ENCODE measurements at places on chromosomes 12 and 14.

DNA sequence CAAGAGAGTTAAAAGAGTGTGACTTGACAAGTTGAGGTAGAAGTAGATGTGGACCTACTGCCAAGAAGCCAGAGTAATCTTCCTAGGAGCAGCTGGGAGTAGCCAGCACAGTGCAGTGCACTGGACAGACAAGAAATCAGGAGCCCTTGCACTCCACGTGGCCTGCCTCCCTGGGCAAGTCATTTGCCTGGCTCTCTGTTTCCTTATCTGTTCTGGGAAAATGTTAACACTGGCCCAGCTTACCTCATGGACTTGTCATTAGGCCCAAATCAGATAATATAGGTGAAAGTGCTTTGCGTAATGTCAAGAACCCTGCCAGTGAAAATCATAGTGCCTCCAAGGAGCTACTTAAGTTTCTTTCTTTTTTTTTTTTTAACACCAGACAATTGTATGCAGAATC is 19.2 kb downstream of the SLC7A8 start:
- no peak for DNase-seq

DNA sequence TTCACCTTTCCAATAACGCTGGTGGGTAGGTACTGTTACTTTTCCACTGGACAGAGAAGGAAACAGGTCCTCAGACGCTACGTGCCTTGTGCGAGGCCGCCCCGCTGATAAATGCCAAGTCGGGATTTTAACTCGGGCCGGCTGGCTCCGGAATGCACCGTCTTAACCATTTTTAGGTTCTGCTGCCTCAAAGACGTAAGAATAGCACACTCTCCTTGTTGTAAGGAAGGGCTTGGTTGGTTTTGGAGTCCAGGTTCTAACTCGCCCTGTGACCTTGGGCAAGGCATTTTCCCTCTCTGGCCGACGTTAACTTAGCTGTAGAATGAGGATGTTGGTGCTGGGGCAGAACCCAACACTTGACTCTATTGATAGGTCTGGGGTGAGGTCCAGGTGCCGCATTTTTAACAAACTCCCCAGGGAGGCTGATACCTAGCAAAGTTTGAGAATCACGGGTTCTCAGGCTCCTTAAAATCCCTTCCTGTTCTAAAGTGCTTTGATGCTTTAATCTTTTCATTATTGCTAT is 814 bp downstream of the ANKRD13A start:
- peak; percentile 34 for DNase-seq

DNA sequence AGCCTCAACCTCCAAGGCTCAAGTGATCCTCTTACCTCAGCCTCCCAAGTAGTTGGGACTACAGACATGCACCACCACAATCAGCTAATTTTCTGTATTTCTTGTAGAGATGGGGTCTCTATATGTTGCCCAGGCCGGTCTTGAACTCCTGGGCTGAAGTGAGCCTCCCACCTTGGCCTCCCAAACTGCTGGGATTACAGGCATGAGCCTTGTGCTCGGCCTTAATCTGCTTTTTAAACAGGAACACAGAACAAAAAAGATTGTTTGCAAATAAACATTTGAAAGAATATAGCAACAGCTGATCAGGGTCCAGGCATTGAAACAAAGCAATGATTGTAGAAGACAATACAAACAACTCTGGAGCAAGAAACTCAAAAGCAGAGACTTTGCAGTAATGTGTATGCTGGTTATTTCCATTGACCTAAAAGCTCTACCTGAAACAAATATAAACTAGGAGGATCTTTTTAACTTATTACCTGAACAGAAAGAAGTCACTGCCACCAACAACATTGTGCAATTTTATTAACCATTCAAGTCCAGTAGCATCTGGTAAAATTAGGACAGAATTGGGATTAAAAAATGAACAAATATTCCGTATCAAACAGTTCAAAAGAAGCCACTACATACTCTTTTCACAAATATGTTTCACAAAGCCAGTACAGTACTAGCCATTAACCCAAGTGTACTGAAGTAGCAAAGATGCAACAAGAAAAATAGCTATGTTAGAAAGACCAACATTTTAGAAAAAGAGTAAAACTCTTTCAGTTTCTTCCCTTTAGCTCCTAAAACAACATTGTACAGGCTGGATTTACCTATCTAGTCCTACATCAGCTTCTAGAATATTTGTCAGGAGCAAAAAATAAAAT is 14.2 kb downstream of the AMN1 start:
- DNase-seq: no peak

- DNase-seq: no peak
Measured at GRCh38 chr12:123101526-123101925, 49.4 kb downstream of the PITPNM2 start.

GRCh38 chr12:98387444-98387843 is 127.9 kb upstream of the TMPO start:
- DNase-seq: no peak

DNA sequence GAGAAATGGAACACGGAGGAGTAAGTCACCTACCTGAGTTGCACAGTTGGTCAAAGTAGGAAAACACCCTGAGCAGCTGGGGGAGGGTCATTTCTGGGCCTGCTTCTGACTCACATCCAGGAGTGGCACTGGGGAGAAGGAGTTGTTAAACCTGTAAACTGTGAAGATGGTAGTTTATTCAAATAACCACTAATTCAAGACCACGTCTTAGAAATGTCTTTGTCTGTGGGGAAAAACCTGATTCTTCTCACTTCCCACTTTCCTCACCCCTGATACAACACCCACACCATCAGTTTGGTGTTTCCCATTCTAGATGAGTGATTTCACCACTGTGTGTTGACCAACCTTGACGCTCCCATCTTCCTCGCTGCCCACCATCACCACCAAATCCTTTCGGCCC is 207.1 kb downstream of the ANO4 start:
- no peak for DNase-seq

DNA sequence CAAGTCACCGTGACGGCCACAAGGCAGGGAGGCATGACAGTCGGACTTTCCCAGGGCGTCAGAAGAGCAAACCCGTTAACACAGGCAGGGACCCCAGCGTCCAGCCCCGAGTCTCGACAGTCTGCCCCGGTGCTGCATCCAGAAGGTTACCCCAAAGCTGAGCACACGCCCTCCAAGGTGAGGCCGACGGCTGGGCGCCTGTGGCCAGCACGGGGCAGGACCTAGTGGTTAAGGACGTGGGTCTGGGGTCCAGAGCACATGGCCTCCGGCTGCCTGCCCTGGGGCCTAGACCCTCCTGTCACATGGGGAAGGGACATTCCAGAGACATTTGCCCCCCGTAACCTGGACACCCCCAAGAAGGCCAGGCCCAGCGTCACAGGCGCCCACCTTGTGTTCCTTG is 29.7 kb upstream of the BTBD6 start:
- DNase-seq: no peak

DNA sequence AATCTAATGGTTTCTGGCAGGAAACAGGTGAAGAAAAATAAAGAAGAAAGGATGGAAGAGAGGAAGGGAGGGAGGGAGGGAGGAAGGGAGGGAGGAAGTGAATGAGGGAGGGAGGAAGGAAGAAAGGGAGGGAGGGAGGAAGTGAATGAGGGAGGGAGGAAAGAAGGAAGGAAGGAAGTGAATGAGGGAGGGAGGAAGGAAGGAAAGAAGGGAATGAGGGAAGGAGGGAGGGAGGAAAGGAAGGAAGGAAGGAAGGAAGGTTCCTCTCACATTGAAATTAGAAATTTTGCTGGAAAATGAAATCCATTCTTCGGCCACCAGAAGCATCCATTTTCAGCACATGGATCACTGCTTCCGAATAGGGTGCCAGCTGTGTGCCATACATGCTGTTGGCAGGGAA is 62.2 kb upstream of the PELI2 start:
- DNase-seq: no peak

- DNase-seq: no peak
Measured at GRCh38 chr12:16330560-16330959, 16.9 kb upstream of the MGST1 start.

DNA sequence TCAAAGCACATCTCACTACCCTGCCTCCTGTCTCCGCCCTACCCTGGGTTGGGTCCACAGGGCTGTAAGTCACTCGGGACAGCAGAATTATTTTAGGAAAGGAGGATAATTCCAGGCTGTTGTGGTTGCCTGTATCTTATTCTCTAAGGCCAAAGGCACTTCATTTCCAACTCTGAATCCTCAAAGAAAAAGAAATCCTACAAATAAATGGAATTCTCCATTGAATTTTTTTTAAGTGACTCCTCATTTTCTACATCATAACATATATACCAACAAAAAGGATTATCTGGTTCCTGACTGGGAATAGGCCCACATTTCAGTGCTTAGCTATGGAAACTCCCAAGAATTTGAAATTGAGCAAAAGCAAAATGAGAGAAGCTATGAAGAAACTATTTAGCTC is 186.4 kb downstream of the ITPR2 start:
- DNase-seq: no peak

DNA sequence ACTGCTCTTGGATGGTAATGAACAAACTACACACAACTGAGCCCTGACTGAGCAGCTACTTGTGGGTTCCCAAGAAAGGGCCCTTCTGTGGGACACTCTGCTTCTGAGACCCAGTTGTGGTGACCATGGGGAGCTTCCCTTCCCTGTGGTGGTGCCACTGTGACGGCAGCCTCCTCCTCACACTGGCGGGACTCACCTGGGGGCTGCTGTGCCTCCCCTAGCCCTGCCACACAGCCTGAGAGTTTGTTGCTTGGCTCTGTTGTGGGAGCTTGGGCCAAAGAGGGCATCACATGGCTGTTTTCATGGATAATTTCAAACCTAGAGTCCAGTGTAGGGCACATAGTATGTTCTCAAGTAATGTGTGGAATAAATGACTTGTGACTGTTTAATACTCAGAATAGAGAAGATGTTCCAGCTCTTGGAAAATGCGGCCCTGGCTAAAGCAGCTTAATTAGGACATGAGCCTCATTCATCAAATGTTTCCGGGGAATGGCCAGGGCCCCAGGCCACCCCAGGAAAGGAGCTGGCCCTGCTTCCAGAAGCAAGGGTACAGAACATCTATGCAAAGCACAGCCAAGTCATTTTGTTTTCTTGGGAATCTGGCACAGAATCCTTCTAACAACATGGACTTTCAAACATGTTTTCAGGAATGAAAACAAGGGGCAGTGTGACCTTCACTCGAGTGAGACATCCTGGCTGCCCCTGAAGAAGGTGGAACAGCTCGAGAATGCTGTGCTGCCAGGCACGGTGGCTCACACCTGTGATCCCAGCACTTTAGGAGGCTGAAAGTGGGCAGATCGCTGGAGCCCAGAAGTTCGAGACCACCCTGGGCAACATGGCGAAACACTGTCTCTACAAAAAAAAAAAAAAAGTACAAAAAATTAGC is 21.2 kb downstream of the ZFYVE21 start:
- DNase-seq: no peak

DNA sequence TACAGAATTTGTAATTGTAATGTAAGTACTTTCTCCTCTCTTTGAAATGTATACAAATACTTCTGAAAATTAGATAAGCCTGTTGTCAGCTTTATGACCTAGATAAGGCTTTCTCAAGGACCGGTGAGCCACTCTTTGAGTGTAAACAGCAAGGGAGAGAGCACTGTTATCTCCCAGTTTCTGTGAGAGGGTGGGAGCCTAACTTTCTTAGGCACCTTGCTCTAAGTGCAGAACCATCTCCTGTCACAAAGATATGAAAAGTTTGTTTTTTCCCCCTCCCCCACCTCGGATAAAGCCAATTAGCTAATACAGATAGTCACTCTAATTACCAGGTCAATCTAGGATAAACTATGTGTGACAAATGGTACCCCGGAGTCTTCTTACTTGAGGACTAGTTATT is 35.8 kb downstream of the CAPS2 start:
- no peak for DNase-seq

GRCh38 chr12:92486443-92487137 is 216.2 kb upstream of the PLEKHG7 start:
- DNase-seq: no peak

DNA sequence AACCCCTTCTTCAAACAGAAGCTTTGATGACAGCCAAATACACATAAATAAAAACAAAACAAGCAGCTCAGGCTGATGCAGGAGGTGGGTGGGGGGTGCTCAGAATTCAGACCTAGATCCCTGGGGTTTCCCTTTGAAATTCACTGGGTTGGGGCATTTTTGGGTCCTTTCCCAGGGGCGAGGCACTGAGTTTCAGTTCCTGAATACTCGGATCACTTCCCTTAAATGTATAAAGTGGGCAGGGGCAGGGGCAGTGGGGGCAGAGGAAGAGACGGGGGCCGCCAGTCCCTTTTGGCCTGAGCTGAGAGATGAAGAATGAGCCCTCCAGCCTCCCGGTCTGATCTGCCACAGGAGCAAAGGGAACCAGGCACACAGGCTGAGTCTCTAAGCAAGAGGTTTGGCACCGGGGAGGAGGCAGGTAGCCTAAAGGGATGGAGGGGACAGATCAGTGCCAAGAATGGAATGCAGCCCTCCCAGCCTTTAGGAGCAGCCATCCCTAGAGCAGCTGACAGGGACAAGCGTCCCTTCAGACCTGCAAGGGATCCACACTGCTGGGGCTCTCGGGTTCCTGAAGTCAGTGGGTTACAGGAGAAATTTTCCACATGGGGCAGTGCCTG is 20.3 kb downstream of the KDM2B start:
- DNase-seq: no peak

- DNase-seq: no peak
Measured at GRCh38 chr12:94676031-94676641, 25.8 kb upstream of the TMCC3 start.

- no peak for DNase-seq
Measured at GRCh38 chr12:92506460-92506859, 196.3 kb upstream of the PLEKHG7 start.

DNA sequence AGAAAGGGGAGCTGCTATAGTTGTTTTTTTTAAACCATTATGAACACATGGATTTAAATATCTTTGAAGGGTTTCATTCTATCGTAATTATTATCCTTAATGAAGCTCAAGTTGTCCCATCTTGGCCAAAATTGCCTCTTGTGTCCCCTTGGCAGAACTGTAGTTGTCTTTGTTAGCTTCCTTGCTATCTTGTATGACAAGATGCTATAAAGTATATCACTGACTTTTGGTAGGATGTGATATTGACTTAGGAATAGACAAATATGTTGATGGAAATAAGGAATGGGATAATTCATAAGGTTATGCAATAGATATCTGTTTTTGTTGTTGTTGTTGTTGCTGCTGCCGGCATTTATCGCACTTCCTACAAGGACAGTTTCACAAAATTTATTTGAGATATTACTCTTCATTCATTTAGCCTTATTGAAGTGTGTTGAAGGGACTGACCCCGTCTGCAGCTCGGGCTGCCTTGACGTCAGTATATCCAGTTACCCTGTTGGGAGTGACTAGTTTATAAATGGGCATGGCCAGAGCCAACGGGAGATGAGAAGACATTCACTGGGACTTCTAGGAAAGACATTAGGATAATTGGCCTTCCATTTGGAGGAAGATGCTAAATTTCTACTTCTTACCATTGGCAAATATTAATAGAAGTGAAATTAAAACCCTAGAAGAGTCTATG is 26.1 kb upstream of the APOLD1 start:
- no peak for DNase-seq

DNA sequence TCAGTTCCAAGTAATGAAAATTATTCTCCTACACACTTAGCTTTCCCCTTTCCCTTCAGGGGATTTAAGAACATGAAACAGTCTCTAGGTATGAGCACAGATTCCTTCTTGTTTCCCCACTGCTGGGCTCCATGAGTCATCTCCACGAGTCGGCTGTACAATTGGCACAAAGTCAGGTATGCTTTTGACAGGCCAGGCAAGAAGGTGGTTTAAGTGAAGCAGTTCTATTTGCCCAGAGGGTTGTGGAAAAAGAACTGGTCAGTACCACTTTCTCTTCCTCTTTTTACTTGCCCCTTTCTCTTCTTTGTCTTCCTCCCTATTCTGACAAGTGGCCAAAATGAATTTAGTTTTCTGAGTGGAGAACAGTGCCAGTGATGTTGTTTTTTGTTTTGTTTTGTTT is 16.3 kb downstream of the DYNC1H1 start:
- DNase-seq: peak; percentile 98

- no peak for DNase-seq
Measured at GRCh38 chr12:57456145-57456700, 1.1 kb downstream of the INHBE start.
